CD8-positive, alpha-beta memory T cell (primary cell): ENCODE measurements at places on chromosomes 2 and 18. TPM values are rescaled to one million over a fixed set of nuclear protein-coding genes. Genes with fewer than 3 reads are reported as not detected.

DNA sequence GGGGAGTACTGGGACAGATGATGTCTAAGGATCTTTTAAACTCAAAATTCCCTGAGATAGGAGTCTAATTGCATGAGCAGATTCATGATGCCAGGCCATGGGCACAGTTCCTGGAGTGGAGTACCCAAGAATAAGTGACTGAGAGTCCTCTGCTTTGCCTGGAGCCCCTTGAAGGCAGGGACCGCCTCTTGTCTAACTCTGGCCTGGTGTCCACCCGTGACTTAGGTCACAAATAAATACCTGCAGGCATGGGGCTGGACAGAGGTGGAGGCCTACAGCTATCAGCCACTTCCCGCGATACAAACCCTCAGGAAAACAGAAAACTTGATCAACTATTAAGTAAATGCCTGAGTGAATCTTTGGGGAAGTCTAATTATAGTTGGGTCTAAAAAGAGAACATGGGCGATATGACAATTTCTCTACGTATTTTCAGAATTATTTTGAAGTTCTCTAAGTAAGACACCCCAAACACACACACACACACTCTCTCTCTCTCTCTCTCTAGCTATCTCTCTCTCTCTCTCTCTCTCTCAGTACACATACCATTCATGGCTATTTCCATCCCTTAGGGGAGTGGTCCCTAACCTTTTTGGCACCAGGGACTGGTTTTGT, 1.8 kb upstream of the WIPF1 start:
- H3K4me1 ChIP-seq: peaks cover 59% of the 10 kb centered on the region
- no peak overlapping the region for H3K27ac ChIP-seq
- no peaks in the 10 kb centered on the region for H3K36me3 ChIP-seq
- H3K27me3 ChIP-seq: no peaks in the 10 kb centered on the region

GRCh38 chr2:101837354-101837753, 139.8 kb downstream of the MAP4K4 start:
- H3K4me3 ChIP-seq: no peak overlapping the region
- no peak for DNase-seq
- no peak overlapping the region for H3K27ac ChIP-seq
- peaks cover 34% of the 10 kb centered on the region for H3K36me3 ChIP-seq

DNA sequence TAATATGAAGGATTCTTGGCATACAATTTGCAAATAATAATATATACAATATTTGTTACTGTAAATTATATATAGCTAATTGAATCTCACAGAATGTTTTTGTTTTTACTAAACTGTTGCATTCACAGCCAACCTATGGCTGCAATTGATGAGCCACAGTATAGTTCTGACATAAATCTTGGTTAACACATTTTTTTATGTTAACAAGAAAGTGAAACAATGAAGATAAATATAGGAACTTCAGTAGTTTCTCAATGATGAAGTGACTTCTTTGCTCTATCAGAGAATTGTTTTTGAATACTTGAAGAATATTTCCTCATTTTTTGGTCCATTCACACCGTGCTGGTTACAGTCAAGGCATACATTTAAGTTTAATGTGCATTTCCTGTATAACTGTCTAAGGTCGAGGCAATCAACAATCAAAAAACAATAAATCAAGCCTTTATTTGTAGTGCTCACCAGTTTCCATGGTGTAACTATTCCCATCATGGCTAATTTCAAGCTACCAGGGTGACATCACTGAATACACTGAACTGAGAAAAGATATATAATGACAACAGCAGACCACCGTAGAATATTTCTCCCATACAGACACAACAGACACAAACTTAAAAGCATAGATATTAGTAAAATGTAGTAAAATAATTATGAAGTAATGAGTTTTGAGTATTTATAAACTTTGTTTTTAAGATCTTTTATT, 12.9 kb upstream of the ETAA1 start:
- no peak for DNase-seq
- no peak overlapping the region for H3K4me3 ChIP-seq
- H3K36me3 ChIP-seq: no peaks in the 10 kb centered on the region
- no peaks in the 10 kb centered on the region for H3K4me1 ChIP-seq
- no peak overlapping the region for H3K27ac ChIP-seq

DNA sequence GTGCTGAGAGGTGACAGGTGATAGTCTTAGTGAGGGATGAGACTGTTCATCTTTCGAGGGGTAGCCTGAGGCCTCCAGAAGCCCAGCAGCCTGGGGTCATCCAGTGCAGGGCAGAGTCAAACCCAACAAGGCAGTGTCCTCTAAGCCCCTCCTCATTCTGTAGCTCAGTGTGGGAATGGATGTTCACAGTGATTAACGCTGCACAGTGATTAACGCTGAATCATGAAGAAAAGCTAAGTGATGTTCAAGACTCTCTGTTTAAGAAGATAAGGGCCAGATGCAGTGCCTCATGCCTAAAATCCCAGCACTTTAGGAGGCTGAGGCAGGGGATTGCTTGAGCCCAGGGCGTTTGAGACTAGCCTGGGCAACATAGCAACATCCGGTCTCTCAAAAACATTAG, 56.3 kb upstream of the LAPTM4A start:
- H3K36me3 ChIP-seq: no peaks in the 10 kb centered on the region
- no peak overlapping the region for H3K4me3 ChIP-seq

GRCh38 chr2:233976087-233976486, 58.9 kb downstream of the TRPM8 start:
- H3K27ac ChIP-seq: no peak overlapping the region
- no peaks in the 10 kb centered on the region for H3K27me3 ChIP-seq
- peaks cover 25% of the 10 kb centered on the region for H3K4me1 ChIP-seq
- H3K4me3 ChIP-seq: no peak overlapping the region
- H3K36me3 ChIP-seq: no peaks in the 10 kb centered on the region

DNA sequence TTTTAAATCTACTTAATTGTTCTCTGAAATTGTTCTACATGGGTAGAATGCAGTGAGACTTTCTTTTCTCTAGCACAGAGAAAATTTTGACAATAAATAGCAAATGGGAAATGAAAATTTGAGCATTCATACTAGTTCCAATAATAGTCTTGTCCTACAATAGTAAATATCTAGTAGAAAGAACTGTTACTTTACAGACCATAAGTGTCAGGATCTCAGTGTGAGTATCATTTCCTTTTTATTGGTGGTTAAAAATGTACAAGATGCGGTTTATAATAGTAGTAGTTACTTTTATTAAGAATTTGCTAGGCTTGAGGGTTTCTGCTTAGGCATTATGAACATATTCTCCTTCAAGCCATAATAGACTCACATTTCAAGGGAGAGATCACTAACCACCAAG, 43.2 kb downstream of the KCNE4 start:
- H3K36me3 ChIP-seq: no peaks in the 10 kb centered on the region
- no peaks in the 10 kb centered on the region for H3K27me3 ChIP-seq
- H3K4me1 ChIP-seq: no peaks in the 10 kb centered on the region
- no peak overlapping the region for H3K4me3 ChIP-seq

GRCh38 chr2:181374781-181375675, 82.2 kb upstream of the ITGA4 start:
- DNase-seq: no peak
- no peak overlapping the region for H3K27ac ChIP-seq
- H3K4me3 ChIP-seq: no peak overlapping the region

- no peaks in the 10 kb centered on the region for H3K27me3 ChIP-seq
- no peak overlapping the region for H3K27ac ChIP-seq
- H3K36me3 ChIP-seq: no peaks in the 10 kb centered on the region
Observed at GRCh38 chr2:156845806-156846558, 409.8 kb downstream of the GPD2 start.

DNA sequence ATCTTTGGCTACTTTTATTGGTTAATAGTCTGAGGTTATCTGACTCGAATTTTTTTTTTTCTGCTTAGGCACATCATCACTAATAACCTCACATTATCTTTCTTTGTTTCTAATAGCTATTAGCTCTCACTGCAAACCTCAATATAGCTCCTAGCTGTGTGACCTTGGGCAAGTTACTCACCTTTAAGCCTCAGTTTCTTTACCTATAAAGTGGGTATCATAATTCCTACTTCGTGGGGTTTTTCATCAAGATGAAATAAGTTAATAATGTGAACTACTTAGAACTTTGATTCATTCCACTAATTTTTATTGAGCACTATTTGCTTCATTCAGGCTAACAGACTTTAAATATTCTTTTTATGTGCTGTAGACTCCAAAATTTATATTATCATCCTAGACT, 55.5 kb downstream of the AGPS start:
- H3K4me3 ChIP-seq: no peak overlapping the region
- no peak for DNase-seq
- H3K27ac ChIP-seq: no peak overlapping the region
- H3K4me1 ChIP-seq: no peaks in the 10 kb centered on the region
- no peaks in the 10 kb centered on the region for H3K27me3 ChIP-seq

GRCh38 chr2:240993446-240994170, 4.8 kb upstream of the SNED1 start:
- H3K4me3 ChIP-seq: no peak overlapping the region
- no peaks in the 10 kb centered on the region for H3K36me3 ChIP-seq
- H3K27ac ChIP-seq: no peak overlapping the region
- peak; percentile 33 for DNase-seq

- no peak overlapping the region for H3K4me3 ChIP-seq
- no peaks in the 10 kb centered on the region for H3K27me3 ChIP-seq
- no peak overlapping the region for H3K27ac ChIP-seq
- H3K4me1 ChIP-seq: peaks cover 9% of the 10 kb centered on the region
- H3K36me3 ChIP-seq: no peaks in the 10 kb centered on the region
- DNase-seq: no peak
Observed at GRCh38 chr2:100968146-100969145, 33.6 kb upstream of the RPL31 start.

GRCh38 chr2:137031731-137032130, 266.4 kb downstream of the THSD7B start:
- H3K27ac ChIP-seq: no peak overlapping the region
- H3K27me3 ChIP-seq: no peaks in the 10 kb centered on the region
- no peaks in the 10 kb centered on the region for H3K4me1 ChIP-seq

- no peaks in the 10 kb centered on the region for H3K27me3 ChIP-seq
- no peaks in the 10 kb centered on the region for H3K4me1 ChIP-seq
- no peak overlapping the region for H3K4me3 ChIP-seq
- no peak for DNase-seq
Observed at GRCh38 chr18:29083545-29083944, 906.6 kb upstream of the CDH2 start.

DNA sequence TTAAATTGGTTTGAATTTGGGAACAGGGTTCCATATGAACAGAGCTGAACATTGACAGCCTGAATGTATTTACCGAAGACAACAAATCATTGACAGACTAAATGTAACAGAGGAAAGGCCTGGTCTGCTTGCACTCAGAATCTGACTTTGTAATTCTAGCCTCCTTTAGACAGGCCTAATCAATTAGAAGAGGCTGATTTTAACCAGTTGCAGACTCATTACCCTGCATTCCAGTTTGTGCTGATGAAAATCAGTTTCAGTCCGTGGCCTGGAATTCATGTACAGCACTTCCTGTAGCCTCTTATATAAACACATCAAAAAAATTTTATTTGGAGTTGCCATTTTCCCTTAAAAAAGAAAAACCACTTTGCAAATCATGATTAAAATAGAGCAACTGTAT, 93.1 kb upstream of the ZFP36L2 start:
- H3K36me3 ChIP-seq: no peaks in the 10 kb centered on the region
- no peak overlapping the region for H3K27ac ChIP-seq
- H3K4me1 ChIP-seq: no peaks in the 10 kb centered on the region
- DNase-seq: no peak

- no peak for DNase-seq
- H3K27ac ChIP-seq: no peak overlapping the region
- no peaks in the 10 kb centered on the region for H3K36me3 ChIP-seq
- no peak overlapping the region for H3K4me3 ChIP-seq
Observed at GRCh38 chr2:182792441-182792840, 74.0 kb downstream of the FRZB start.

GRCh38 chr2:1081451-1082225, 131.0 kb downstream of the SNTG2 start:
- H3K27me3 ChIP-seq: no peaks in the 10 kb centered on the region
- no peaks in the 10 kb centered on the region for H3K4me1 ChIP-seq
- no peak overlapping the region for H3K27ac ChIP-seq
- DNase-seq: no peak
- H3K36me3 ChIP-seq: no peaks in the 10 kb centered on the region

DNA sequence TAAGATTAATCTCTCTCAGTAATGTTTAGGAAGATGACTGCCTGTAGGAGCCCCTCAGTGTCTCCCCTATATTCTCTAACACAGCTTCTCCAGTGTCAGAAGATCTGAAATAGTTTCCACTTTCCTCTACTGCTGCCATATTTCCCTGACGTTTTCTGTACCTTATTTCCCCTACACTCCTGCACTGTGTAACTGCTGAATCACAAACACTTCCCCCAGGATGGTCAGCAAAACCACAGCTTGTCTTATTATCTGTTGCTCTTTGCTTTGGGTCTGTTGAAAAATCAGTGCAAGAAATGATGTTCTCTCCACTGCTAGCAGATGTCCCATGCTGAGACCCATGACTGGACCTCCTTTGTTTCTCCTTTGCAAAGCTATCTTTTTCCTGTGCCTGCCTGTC, 441.7 kb downstream of the EPHA4 start:
- H3K4me1 ChIP-seq: no peaks in the 10 kb centered on the region
- H3K27ac ChIP-seq: no peak overlapping the region
- DNase-seq: no peak
- no peaks in the 10 kb centered on the region for H3K36me3 ChIP-seq
- no peak overlapping the region for H3K4me3 ChIP-seq

- no peaks in the 10 kb centered on the region for H3K4me1 ChIP-seq
- H3K27me3 ChIP-seq: no peaks in the 10 kb centered on the region
- H3K27ac ChIP-seq: no peak overlapping the region
Observed at GRCh38 chr2:171225302-171225980, 64.7 kb upstream of the TLK1 start.

GRCh38 chr2:239621611-239622010, 220.8 kb upstream of the HDAC4 start:
- no peak for DNase-seq
- H3K4me3 ChIP-seq: no peak overlapping the region
- H3K27ac ChIP-seq: no peak overlapping the region
- H3K4me1 ChIP-seq: peaks cover 45% of the 10 kb centered on the region

DNA sequence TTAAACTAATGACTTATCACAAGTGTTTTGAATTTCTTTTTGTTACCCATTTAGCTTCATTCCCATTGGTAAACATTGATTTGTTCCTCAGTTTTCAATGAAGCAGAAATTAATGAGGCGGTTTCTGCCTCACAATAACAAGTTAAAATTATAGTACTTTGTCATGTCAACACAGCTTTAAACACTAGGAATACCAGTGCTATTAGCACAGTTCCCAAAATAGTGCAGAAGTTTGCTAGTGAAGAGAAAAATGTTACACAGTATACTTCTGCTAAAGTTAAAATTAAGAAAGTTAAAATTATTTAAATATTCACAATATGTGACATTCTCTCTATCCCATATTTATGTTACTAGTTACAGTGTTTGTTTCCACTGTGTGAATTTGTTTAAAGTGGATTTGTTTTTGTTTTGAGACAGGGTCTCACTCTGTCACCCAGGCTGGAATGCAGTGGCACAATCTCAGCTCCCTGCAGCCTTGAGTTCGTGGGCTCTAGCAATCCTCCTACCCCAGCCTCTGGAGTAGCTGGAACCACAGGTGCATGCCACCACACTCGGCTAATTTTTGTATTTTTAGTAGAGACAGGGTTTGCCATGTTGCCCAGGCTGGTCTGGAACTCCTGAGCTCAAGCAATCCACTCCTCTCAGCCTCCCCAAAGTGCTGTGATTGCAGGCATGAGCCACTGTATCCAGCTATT, 3.8 kb upstream of the CHN1 start:
- H3K27me3 ChIP-seq: peaks cover 22% of the 10 kb centered on the region
- no peak overlapping the region for H3K4me3 ChIP-seq
- H3K27ac ChIP-seq: no peak overlapping the region
- DNase-seq: no peak

UPP2 gene
- not detected for polyA plus RNA-seq

TRIM43B gene
- not detected for polyA plus RNA-seq

CYP26B1 gene
- not detected for polyA plus RNA-seq

ZC3H15 gene
- polyA plus RNA-seq: 66.9 TPM

MFSD2B gene
- polyA plus RNA-seq: not detected

TNFAIP6 gene
- polyA plus RNA-seq: not detected

ACMSD gene
- not detected for polyA plus RNA-seq

TGFA gene
- polyA plus RNA-seq: 3.0 TPM

OTOS gene
- polyA plus RNA-seq: not detected
